ENCODE measurements at places on chromosomes 6 and 20.
A peak's percentile ranks its signal among the peaks of the same experiment; 100 is the strongest.

GRCh38 chr6:7975764-7976146 lies 65.2 kb upstream of the TXNDC5 start:
- no peak for DNase-seq

DNA sequence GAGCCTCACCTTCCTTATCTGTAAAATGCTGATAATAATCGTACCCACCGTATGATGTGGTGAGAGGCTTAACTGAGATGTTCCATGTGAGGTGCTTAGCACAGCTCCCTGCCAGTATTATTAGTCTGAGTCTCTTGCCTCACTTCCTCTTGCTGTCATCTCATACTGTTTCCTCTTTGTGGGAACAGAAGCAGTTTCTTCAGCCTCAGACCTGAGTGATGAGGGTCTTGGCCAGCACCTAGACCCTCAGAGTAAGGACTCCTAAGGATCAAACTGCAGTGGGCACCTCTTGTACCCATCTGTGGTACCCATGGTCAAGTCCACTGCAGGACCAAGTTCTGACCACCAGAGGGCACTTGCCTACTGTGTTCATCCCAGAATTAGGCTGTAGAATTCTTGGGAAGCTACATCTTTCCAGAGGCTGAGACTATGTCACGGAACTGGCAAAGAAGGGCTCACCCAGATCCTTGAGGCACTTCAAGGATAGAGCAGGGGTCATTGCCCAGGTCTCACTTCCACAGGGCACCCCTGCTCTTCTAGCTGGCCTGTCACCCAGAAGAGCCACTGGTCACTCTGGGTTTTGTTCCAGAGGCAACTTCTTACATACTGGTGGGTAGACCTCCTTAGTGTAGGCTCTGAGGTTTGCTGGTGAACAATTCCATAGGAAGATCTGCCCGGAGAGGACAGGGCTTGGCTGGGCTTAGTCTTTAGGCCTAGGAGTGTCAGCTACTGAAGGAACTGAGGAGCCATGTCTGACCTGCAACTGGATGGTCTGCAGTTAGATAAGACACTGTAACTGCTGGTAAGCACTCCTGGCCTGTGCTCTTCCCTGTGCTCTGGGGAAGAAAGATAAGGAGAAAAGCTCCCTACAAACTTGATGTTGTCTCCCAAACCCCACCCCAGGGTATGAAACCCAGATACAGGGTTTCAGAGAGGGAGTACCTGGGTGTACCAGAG lies 20.6 kb upstream of the SGK2 start:
- no peak for DNase-seq

DNA sequence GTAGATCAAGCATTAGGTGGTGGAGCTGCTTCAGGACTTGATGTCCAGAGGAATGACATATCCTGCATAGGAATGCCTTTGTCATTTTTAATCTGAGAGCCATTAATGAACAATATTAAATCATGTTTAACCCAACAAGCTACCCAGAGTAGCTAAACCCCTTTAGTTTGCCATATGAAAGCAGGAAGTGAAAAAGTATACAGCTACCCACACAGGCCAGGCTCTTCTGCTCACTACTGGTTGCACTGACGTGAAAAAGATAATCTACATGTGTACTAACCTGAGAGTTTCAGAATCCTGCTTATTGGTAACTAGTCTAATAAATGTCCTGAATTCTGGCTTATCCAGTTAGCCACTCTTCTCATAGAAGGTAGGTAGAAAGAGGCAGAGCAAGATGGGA lies 19.9 kb downstream of the GLYATL3 start:
- no peak for DNase-seq

- no peak for DNase-seq
These were observed 174.7 kb downstream of the BMP7 start for GRCh38 chr20:57091748-57092111.

- DNase-seq, result no peak
These were observed 12.5 kb downstream of the PLCB1 start for GRCh38 chr20:8144282-8145245.

GRCh38 chr6:13422681-13423221 lies 64.6 kb downstream of the GFOD1 start:
- DNase-seq, result no peak

GRCh38 chr6:90233994-90234393 lies 62.6 kb downstream of the BACH2 start:
- DNase-seq, result peak; percentile 86
